ENCODE measurements at places on chromosomes 1 and 21. TPM values are rescaled to one million over a fixed set of nuclear protein-coding genes. Genes with fewer than 3 reads are reported as not detected.

AMY1C gene
- total RNA-seq = not detected

HSD3B2 gene
- not detected for total RNA-seq

CLDN19 gene
- not detected for total RNA-seq

SPATA17 gene
- total RNA-seq = 0.43 TPM

GBP1 gene
- 42.5 TPM for total RNA-seq

DNA sequence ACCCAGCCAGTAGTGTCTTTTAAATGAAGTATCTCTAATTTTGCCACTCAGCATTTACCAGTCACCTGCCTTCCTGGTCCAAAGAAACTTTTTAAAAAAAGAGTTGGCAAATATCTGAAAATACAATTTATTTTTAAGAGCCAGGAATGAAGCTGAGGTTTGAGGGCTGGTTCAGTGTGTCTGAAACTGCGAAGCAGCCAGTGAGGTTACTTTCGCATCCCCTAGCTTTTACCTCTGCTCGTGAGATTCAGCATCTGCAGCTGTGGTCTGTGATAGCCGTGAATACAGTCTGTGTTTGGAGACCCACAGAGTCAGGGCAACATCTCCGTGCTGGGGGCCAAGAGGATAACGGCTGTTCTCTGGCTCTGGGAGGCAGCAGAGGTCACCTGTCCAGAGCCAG, 21.3 kb upstream of the KCNAB2 start:
- DNase-seq = no peak

- no peak for DNase-seq
Measured at GRCh38 chr1:36475341-36475740, 7.4 kb downstream of the CSF3R start.

GRCh38 chr1:212691561-212692071, 8.0 kb downstream of the BATF3 start:
- DNase-seq = no peak

GRCh38 chr1:190578526-190578925, 100.9 kb upstream of the BRINP3 start:
- no peak for DNase-seq

GRCh38 chr1:12372180-12372579, 142.3 kb downstream of the VPS13D start:
- DNase-seq = no peak

- peak; percentile 92 for DNase-seq
Measured at GRCh38 chr1:76949503-76949902, 82.2 kb downstream of the ST6GALNAC5 start.

All from GM23248 (cell line).